HepG2 (cell line): ENCODE measurements at places on chromosomes 12 and 14. TPM values are rescaled to one million over a fixed set of nuclear protein-coding genes. Genes with fewer than 3 reads are reported as not detected.

DNA sequence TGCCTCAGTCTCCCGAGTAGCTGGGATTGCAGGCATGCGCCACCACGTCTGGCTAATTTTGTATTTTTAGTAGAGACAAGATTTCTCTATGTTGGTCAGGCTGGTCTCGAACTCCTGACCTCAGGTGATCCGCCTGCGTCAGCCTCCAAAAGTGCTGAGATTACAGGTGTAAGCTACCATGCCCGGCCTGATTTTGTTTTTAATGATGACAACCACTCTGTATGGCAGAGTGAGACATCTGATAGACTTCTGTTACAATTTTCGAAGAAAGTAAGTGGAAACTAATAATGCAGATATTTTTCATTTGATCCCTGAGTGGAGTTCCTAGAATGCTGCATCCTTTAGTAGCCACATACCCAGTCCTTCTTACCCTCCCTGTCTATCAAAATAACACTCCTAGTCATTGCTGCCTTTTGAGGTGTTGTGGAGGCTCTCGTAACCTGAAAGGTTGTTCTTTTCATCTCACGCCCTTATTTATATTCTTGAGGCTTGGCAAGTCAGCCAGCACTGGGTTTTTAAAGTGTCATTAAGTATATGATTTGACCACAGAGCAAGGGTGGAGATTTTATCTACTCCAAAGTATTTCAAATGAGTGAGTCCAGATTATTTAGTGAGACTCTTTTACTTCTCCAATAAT, 5.9 kb upstream of the EID3 start:
- no peak overlapping the region for H3K27ac ChIP-seq
- no peak for DNase-seq
- H3K27me3 ChIP-seq = no peaks in the 10 kb centered on the region
- H3K4me3 ChIP-seq = no peak overlapping the region
- peaks cover 74% of the 10 kb centered on the region for H3K4me1 ChIP-seq

- no peak for DNase-seq
- no peaks in the 10 kb centered on the region for H3K27me3 ChIP-seq
- H3K4me3 ChIP-seq = no peak overlapping the region
Observed at GRCh38 chr12:119808441-119808840, 68.7 kb downstream of the CIT start.

- DNase-seq = peak; percentile 10
- H3K4me3 ChIP-seq = no peak overlapping the region
- H3K27ac ChIP-seq = no peak overlapping the region
- H3K36me3 ChIP-seq = no peaks in the 10 kb centered on the region
Observed at GRCh38 chr12:30515351-30515750, 180.3 kb downstream of the IPO8 start.

- H3K27ac ChIP-seq = no peak overlapping the region
- no peak for DNase-seq
- no peaks in the 10 kb centered on the region for H3K4me1 ChIP-seq
- H3K4me3 ChIP-seq = no peak overlapping the region
Observed at GRCh38 chr12:5923043-5923605, 21.9 kb downstream of the ANO2 start.

DNA sequence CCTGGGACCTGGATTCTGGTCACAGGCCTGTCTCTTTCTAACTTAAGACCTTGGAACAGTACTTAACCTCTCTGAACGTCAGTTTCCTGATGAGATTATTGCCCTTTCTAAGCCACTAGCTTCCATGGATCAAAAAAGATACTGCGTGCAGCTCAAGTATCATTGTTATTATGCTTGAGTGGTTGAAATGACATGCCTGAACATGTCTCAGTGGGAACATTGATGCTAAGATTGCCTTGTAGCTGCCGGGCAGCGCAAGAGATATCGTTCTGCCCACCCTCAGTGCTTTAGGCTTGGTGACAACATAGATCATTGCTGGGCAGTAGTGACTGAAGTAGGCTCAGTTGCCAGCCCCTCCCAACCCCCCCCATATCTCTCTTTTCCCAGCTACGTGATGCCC, 131.9 kb downstream of the SMOC1 start:
- no peak overlapping the region for H3K4me3 ChIP-seq
- peaks cover 20% of the 10 kb centered on the region for H3K4me1 ChIP-seq
- no peak overlapping the region for H3K27ac ChIP-seq
- no peaks in the 10 kb centered on the region for H3K27me3 ChIP-seq

Gene BCL11B
- polyA plus RNA-seq = not detected in 2 replicates

- no peaks in the 10 kb centered on the region for H3K36me3 ChIP-seq
- no peak overlapping the region for H3K27ac ChIP-seq
- H3K27me3 ChIP-seq = no peaks in the 10 kb centered on the region
- H3K4me1 ChIP-seq = peaks cover 33% of the 10 kb centered on the region
- H3K4me3 ChIP-seq = no peak overlapping the region
Observed at GRCh38 chr14:55433880-55434804, 6.3 kb downstream of the TBPL2 start.

- H3K27me3 ChIP-seq = no peaks in the 10 kb centered on the region
- no peaks in the 10 kb centered on the region for H3K4me1 ChIP-seq
- DNase-seq = no peak
- H3K4me3 ChIP-seq = no peak overlapping the region
- no peaks in the 10 kb centered on the region for H3K36me3 ChIP-seq
- no peak overlapping the region for H3K27ac ChIP-seq
Observed at GRCh38 chr12:68529869-68530268, 80.8 kb upstream of the RAP1B start.

GRCh38 chr14:61950340-61950739, 188.1 kb downstream of the SNAPC1 start:
- H3K27ac ChIP-seq = no peak overlapping the region
- H3K4me3 ChIP-seq = no peak overlapping the region
- H3K36me3 ChIP-seq = no peaks in the 10 kb centered on the region
- DNase-seq = no peak

Gene ARHGAP9
- polyA plus RNA-seq = 0.95 and 1.2 TPM in 2 replicates

DNA sequence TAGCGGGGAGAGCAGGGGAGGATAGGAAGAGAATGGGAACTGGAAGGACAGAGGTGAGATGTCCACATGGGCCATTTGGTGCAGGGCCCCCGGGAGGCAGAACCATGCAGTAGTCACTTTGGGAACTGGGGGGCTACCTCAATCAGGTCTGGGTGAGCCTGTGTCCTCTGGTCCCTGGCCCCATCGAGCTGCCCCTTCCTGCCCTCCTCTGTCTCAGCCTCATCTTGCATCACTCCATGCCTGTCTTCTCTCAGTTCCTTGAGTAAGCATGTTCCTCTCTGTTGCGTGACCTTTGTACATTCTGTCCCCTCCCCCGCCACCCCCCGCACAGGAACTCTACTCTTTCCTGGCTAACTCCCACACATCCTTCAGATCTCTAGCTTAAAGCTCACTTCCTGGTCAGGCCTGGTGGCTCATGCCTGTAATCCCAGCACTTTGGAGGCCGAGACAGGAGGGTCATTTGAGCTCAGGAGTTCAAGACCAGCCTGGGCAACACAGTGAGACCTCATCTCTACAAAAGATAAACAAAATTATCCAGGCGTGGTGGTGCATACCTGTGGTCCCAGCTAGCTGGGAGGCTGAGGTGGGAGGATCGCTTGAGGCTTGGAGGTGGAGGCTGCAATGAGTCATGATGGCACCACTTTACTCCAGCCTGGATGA, 23.2 kb downstream of the FOS start:
- no peak overlapping the region for H3K27ac ChIP-seq
- no peaks in the 10 kb centered on the region for H3K36me3 ChIP-seq
- peak overlapping the region; percentile 29 for H3K4me3 ChIP-seq
- no peaks in the 10 kb centered on the region for H3K27me3 ChIP-seq
- no peak for DNase-seq
- H3K4me1 ChIP-seq = peaks cover 49% of the 10 kb centered on the region

Gene INSM2
- not detected in 2 replicates for polyA plus RNA-seq

GRCh38 chr12:52184813-52185212, 7.0 kb downstream of the KRT80 start:
- peaks cover 2% of the 10 kb centered on the region for H3K27me3 ChIP-seq
- H3K27ac ChIP-seq = no peak overlapping the region
- no peaks in the 10 kb centered on the region for H3K4me1 ChIP-seq
- no peaks in the 10 kb centered on the region for H3K36me3 ChIP-seq

DNA sequence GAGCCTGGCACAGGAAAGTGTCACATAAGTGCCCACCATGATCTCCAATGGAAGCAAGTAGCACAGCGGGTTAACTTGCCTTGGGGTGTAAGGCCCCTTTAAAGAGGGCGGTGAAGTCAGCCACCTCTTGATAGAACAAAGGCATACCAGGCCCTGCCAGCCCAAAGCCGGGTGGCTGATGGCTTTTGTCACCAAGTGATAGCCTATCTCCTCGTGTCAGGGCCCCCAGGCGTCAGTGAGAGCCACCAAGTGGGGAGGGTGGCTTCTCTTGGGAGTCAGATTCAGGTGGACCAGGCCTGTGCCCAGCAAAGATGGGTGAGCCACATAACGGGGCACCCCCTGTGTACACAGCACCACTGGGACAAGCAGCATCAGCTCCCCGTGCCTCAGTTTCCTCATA, 8.3 kb upstream of the MYL2 start:
- DNase-seq = no peak
- H3K36me3 ChIP-seq = no peaks in the 10 kb centered on the region
- H3K27me3 ChIP-seq = no peaks in the 10 kb centered on the region; the same call in none of the 2 replicates
- H3K4me3 ChIP-seq = no peak overlapping the region
- no peaks in the 10 kb centered on the region for H3K4me1 ChIP-seq
- no peak overlapping the region for H3K27ac ChIP-seq

Gene ATL1
- 0.65 and 0.71 TPM in 2 replicates for polyA plus RNA-seq

Gene RTL1
- polyA plus RNA-seq = not detected in 2 replicates

DNA sequence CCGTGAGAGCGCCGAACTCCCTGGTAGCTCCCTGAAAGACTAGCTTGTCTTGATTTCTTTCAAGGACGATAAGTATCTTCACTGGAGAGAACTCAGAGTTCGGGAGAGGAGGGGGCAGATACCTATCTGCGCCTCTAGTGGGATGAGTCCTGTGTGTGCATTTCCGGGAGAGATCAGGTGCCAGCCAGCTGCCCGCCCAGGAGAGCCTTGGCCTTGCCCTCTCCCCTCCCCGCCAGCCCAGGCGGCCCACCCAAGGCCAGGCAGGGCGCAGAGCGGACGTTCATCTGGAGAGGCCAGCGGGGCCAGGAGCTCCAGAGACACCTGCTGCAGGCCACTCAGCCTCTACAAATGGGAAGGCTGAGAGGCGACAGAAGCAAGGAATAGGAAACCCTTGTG, 1.0 kb downstream of the CD9 start:
- DNase-seq = no peak
- H3K27ac ChIP-seq = no peak overlapping the region
- peaks cover 9% of the 10 kb centered on the region for H3K27me3 ChIP-seq
- peaks cover 62% of the 10 kb centered on the region for H3K4me1 ChIP-seq

DNA sequence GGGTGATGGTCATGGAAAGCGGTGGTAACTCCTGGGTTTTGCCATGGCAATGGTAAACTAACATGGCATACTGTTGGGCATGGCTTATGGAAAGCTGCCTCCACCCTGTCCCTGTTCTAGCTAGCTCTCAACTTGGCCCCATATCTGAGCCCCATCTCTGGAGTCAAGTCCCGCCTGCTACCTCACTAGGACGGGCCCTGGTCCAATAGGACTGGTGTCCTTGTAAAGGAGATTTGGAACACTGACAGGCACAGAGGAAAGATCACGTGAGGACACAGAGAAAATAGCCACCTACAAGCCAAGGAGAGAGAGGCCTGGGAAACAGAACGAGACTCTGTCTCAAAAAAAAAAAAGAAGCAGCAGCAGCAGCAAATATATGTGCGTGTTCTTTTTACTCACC, 59.8 kb downstream of the RNFT2 start:
- H3K27me3 ChIP-seq = no peaks in the 10 kb centered on the region
- no peak overlapping the region for H3K27ac ChIP-seq
- no peak overlapping the region for H3K4me3 ChIP-seq
- 0 out of 2 replicates have a peak, but pooled peaks cover 5% of the 10 kb centered on the region for H3K4me1 ChIP-seq
- H3K36me3 ChIP-seq = 0 out of 3 replicates have a peak, but pooled peaks cover 2% of the 10 kb centered on the region

DNA sequence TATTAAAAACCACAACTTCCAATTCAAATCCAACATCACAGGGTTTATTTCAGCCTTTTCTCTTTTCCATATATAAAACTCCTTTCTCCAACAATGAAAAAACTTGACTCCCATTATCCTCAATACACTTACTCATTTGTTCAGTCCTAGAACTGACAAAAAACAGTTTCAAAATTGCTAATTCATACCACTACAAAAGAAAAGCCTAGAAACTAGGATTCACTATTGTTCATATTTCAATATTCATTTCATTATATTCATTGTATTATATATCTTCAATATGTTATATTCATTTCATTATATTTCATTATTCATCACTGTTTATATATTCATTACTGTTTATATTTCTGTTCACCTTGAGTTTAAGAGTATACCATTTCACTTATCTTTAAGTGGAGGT, 85.8 kb downstream of the NUMB start:
- no peak overlapping the region for H3K4me3 ChIP-seq
- no peaks in the 10 kb centered on the region for H3K36me3 ChIP-seq
- no peaks in the 10 kb centered on the region for H3K4me1 ChIP-seq
- H3K27ac ChIP-seq = no peak overlapping the region

DNA sequence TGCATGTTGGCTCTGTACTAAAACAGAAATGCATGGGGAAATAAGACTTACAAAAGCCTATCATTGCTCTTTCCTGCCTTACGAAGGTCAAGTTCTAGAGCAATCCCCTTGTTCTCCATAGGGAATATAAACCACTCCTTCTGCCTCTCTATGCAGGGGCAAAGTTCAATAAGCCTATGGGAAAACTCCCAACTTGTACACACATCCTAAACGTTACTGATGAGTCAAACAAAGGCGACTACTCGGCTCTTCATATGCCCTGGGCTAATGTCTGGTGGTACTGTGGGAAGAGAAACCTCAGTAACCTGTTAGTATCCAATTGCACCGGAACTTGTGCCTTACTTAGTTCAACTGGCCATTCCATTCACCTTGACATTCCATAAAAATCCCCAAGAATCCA, 32.7 kb downstream of the PRMT8 start:
- peaks cover 4% of the 10 kb centered on the region; the same call in 1 of the 2 replicates for H3K4me1 ChIP-seq
- no peaks in the 10 kb centered on the region for H3K36me3 ChIP-seq
- no peak overlapping the region for H3K27ac ChIP-seq
- H3K27me3 ChIP-seq = no peaks in the 10 kb centered on the region; the same call in 1 of the 2 replicates

- DNase-seq = no peak
- no peaks in the 10 kb centered on the region for H3K36me3 ChIP-seq
- peaks cover 7% of the 10 kb centered on the region; the same call in 2 of the 3 replicates for H3K27me3 ChIP-seq
- peak overlapping the region; percentile 23; the same call in 1 of the 2 replicates for H3K4me3 ChIP-seq
- H3K27ac ChIP-seq = no peak overlapping the region
Observed at GRCh38 chr12:64583771-64584421, 26.4 kb upstream of the RASSF3 start.

GRCh38 chr14:59282378-59282765, 93.9 kb downstream of the DAAM1 start:
- H3K27ac ChIP-seq = no peak overlapping the region
- no peak overlapping the region for H3K4me3 ChIP-seq
- no peaks in the 10 kb centered on the region for H3K36me3 ChIP-seq
- peaks cover 48% of the 10 kb centered on the region for H3K4me1 ChIP-seq
- no peak for DNase-seq
- H3K27me3 ChIP-seq = no peaks in the 10 kb centered on the region

Gene NRXN3
- polyA plus RNA-seq = 0.03 TPM in 1 of 2 replicates, not detected in the other

Gene GLT8D2
- polyA plus RNA-seq = not detected in 2 replicates

GRCh38 chr12:124852329-124852831, 11.3 kb downstream of the SCARB1 start:
- H3K4me3 ChIP-seq = no peak overlapping the region
- H3K27ac ChIP-seq = peak overlapping the region; percentile 70
- H3K27me3 ChIP-seq = no peaks in the 10 kb centered on the region
- peak; percentile 89 for DNase-seq
- H3K4me1 ChIP-seq = peaks cover 94% of the 10 kb centered on the region

Gene ZNF839
- polyA plus RNA-seq = 9.3 and 11.1 TPM in 2 replicates

Gene LPCAT3
- polyA plus RNA-seq = 62.7 and 64.3 TPM in 2 replicates

Gene NKX2-1
- polyA plus RNA-seq = not detected in 2 replicates

- no peak for DNase-seq
- H3K27me3 ChIP-seq = peaks cover 1% of the 10 kb centered on the region; the same call in 1 of the 2 replicates
- peaks cover 16% of the 10 kb centered on the region for H3K4me1 ChIP-seq
- H3K36me3 ChIP-seq = no peaks in the 10 kb centered on the region
- H3K4me3 ChIP-seq = no peak overlapping the region
Observed at GRCh38 chr14:69267492-69267891, 7.5 kb downstream of the GALNT16 start.
